Fibroblast of villous mesenchyme (primary cell): ENCODE measurements at places on chromosomes 16 and 17.

DNA sequence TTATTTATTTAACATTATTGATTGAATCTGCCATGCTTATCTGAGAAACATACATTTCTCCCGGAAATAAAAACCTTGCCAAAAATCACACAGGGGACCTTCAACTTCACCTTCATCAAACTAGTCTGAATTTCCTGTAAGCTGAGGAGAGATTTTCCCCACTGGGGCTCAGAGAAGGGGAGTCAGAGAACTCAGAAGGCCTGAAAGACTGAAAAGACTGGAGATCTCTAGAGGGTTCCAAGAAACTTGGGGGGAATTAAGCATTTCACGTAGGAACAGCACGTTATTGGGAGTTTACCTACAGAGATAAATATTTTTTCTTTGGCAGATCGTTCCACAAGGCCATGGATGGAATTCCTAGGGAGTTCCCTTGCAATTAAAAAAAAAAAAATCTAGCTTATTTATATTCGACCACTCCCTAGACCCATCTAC, 528 bp upstream of the NOL11 start:
- DNase-seq = no peak

DNA sequence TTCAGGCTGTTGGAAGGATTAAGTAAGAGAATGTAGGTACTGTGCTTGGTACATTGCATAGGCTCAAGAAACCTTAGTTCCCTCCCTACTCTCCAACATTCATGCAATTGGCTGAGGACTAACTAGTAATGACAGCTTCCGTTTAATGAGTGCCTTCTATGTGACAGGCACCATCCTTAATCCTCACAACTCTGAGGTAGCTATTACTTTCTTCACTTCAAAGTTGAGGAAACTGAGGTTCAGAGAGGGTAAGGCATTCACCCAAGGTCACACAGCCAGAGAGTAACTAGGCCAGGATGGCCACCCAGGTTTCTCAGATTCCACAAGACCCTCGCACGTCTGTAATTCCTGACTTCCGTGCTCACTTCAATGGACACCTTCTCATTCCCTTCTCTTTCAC, 22.2 kb downstream of the UNC119 start:
- no peak for DNase-seq

GRCh38 chr16:71440669-71441347, 1.0 kb downstream of the TLE7 start:
- no peak for DNase-seq

GRCh38 chr17:48012151-48012520, 25.5 kb downstream of the COPZ2 start:
- no peak for DNase-seq

DNA sequence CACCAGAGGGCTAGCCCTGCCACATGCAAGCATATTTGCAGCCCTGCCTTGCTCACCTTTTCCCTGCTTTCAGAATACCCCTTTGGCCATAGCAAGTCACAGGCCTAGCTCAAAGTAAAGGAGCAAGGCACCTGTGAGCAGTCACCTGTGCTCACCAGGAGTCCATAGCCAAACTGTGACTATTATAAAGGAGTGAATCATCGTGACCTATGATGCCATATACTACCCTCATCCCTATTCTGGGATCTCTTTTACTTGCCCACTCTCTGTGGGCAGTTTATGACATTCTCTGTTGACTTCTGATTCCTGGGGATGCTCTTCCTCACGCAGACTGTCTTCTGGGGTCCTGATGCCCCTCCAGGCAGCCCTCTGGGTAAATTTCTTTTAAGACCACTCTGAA, 200.5 kb upstream of the NLRP1 start:
- DNase-seq = no peak

- no peak for DNase-seq
Measured at GRCh38 chr17:76593384-76593826, 7.7 kb upstream of the ST6GALNAC2 start.

DNA sequence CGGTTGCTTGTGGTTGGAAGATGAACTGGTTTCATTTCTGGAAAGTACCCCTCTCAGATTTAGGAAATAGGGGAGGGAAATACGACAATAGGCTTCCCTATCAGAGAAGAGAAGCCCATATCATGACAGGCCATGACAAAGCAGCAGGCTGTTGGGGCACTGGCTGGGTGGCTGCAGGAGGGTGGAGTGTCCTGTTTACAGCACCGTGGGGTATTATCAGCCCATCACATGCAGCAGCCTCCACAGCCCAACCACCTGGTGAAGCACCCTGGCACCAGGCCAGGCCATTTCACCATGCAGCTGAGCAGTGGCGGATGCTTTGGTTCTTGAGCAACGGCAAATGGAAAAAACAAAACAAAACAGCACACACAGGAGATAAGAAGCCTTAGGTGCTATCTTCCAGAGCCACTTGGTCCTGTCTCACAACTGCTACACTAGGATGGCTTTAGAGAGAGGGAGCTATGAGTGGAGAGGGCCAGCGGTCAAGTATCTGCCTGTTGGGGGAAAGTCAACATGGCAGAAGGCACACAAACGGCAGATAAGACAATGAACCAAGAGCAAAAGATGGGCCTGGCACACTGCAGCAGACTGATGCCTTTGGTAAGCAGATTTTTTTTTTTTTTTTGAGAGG, 24.2 kb downstream of the FAM117A start:
- peak; percentile 92 for DNase-seq

DNA sequence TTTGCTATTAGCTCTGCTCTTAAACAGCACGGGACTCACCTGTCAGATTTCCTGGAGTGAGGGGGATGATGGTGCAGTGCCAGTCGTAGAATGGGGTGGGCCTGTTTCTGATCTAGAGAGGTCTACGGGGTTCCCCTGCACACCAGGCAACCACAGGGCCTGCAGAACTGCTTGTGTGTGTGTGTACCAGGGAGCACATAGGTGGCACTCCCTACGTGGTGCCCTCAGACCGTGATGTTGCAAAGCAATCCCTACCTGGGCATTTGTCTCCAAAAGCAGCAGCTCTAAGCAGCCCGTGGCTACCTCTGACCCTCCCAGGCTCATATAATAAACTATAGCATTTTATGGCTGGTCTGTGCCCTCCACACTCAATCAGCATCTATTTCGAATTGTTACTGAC, 38.5 kb downstream of the MPRIP start:
- no peak for DNase-seq

- no peak for DNase-seq
Measured at GRCh38 chr16:50292566-50292948, 26.2 kb downstream of the ADCY7 start.

DNA sequence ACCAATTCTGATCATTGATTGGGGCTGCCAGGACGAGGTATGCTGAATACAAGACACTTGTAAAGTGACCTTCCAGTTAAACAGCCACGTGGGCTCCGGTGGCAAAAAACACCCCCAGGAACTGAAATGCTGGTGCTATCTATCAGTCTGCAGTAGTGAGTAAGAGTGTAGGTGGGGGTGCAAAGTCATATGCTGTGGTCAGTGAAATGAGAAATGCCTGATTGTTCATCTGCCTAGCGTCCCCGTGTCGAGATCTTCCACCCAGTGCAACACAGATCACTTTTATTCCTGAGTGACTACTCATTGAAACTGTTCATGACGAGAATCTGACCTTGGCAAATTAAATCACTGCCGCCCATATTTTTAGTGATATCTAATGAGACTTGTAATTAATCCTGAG, 806.5 kb upstream of the GOT2 start:
- no peak for DNase-seq

DNA sequence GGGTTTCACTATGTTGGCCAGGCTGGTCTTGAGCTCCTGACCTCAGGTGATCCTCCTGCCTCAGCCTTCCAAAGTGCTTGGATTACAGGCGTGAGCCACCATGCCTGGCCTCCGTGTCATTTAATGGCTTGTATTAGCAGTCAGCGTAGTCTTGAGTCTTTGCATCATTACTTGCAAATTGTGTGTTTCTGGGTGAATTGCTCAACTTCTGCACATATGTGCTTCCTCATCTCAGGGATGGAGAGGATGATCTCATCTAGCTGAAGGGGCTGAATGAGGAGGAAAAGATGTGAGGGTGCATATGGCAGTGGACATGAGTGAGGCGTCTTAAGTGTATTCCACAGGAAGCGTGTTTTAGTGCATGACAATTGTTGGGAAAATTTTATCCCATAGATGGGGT, 155.8 kb downstream of the SNX29 start:
- peak; percentile 82 for DNase-seq

DNA sequence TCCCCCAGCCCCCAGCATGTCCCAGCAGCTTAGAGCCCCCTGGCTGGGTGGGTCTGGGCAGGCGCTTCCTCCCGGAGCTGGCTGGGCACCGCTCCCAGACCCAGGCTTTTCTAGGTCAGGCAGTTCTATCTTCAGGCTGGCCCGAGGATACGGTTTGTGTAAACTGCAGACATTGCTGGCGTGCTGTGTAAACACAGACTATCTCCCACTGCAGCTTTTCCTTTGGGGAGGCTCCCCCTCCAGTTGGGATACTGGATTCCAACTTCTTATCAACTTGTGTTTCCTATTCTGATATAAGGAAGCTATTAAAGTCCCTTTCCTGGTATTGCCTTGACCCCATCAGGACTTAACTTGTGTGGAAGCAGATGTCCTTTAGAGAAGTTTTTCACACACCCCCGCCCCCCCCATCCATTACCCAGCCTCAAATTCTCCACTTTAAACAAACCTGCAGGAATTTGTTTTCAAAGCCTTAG, 18.3 kb upstream of the GNA13 start:
- peak; percentile 93 for DNase-seq

DNA sequence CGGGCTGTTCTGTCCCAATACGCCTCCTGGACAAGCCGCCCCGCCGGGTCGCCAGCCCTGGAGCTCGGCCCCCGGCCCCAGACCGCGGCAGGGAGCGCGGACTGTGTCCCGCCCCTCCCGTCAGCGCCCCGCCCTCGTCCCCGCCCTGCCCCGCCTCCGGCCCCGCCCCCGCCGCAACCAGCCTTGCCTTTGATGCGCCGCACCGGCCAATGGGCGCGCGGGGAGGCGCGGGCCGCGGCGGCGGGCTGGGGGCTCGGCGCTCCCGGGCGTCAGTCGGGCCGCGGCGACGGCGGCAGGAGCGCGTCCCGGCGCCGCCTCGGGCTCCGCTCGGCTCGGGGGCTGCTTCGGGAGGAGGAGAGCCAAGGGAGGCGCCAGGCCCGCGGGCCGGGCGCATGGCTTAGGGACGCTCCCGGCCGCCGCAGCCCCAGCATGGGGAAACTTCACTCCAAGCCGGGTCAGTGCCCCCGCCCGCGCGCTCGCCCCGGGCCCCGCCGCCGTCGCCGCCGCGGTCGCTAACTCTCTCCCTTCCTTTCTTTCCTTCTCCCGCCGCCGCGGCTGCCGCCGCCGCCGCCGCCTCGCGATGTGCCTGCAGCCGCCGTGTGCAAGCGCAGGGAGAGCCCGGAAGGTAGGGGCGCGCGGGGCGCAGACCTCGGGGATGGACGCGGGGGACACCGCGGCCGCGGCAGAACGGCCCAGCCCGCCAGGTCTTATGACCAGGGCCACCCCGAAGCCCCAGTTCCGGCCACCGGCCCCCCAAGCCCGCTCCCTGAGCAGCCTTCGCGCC, at the start of gene NKD1:
Gene NKD1 (plus strand): TSS at position 272 of the 784 bp plus-strand sequence. CDS start 158 bp downstream, at position 430.
- peak; percentile 27 for DNase-seq

- no peak for DNase-seq
Measured at GRCh38 chr17:77832180-77832560, 126.3 kb upstream of the TNRC6C start.

DNA sequence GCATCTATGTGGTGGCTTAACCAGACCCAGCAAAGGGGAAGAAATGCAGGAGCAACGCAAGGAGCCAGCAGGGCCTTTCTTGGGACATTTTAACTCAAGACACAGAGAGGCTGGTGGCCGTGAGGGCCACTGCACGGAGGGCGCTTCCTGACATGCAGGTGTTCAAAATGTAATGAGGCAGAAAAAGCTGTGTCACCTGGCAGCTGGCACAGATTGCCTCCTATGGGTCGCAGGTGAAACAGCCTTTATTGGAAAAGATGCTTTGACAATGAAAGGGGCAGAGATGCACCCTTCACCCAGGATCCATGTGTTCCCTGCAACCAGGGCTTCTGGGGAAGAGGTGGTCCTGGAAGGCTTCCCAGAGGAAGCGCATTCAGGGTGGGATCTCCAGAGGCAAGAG, 219.3 kb downstream of the XYLT1 start:
- DNase-seq = no peak

DNA sequence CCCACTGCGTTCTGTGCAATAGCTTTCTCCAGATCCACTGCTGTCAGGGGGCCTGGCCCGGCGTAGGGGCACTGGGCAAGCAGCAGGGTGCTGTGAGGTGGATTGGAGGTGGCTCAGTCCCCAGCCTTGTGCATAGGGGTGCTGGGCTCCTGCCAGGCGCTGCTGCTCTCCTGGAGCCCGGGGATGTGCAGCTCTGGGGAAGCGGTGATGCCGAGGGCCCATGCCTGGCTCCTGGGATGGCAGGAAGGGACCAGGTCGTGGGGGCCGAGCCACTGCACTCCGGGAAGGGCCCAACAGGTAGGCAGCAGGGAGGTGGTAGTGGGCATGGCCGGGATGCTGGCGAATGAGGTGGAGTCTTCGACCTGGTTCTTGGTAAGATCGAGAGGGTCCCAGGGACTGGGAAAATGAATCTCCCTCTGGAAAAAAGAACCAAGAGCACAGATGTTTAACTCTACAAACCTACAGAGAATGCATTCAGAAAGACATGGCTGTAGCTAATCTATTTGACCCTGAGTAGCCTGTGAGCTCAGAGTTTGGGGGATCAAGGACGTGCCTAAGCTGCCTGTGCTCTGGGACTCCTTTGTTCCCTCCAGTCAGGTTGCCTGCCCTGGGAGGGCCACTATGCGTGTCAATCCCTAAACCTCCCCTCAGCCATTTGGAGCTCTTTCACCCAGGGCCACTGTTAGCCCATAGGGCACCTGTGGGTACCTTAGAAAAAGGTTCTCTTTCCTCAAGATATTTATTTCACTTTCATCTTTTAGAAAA, 6.6 kb upstream of the SUPT4H1 start:
- DNase-seq = no peak

DNA sequence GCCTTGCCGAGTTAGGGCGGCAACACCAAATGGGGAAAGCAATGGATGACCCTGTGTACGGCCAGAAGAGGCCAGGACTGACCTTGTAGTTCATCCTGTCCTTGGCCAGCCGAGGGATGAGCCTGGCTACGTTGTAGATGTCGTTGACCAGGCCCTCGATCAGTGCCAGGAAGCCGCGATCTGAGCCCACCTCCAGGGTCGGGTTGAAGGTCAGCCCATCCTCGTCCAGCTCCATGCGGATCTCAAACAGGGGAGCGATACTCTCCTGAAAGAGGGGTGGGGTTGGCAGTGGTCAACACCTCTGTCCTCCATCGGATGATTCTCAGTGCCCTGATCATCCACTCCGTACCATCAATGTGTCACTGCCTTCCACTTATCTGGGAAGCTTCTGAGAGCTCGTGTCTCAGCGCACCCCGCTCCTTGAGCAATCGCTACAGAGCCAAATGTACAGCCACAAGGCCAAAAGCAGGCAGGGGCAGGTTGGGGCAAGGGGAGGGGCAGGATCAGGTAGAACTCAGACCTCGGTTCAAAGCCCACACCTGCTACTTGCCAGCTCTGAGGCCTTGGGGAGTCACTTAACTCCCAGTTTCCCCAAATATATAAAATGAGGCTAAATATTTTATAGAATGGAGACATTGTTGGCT, 39.9 kb downstream of the DNAH17 start:
- no peak for DNase-seq
